CD4-positive, alpha-beta T cell treated with Interleukin-4 for 1 hour (primary cell): ENCODE measurements at places on chromosomes 16 and 17.
A peak's percentile ranks its signal among the peaks of the same experiment; 100 is the strongest.

DNA sequence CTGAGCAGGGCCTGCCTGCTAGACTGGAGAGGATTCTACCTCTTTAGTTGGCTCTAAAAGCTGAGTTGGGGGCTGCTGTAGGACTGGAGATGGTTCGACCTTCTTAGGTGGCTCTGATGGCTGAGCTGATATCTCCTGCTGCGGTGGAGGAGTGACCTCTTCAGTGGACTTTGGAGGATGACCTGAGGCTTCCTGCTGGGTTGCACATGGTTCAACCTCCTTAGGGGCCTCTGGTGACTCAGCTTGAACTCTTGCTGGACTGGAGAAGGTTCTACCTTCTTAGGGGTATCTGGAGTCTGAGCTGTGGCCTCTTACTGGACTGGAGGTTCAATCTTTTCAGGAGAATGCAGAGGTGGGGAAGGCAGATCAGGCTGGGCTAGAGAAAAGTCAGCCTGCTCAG is 48.9 kb upstream of the TMEM97 start:
- no peak for DNase-seq

- no peak for DNase-seq
Measured at GRCh38 chr17:53273126-53273525, 549.6 kb upstream of the KIF2B start.

DNA sequence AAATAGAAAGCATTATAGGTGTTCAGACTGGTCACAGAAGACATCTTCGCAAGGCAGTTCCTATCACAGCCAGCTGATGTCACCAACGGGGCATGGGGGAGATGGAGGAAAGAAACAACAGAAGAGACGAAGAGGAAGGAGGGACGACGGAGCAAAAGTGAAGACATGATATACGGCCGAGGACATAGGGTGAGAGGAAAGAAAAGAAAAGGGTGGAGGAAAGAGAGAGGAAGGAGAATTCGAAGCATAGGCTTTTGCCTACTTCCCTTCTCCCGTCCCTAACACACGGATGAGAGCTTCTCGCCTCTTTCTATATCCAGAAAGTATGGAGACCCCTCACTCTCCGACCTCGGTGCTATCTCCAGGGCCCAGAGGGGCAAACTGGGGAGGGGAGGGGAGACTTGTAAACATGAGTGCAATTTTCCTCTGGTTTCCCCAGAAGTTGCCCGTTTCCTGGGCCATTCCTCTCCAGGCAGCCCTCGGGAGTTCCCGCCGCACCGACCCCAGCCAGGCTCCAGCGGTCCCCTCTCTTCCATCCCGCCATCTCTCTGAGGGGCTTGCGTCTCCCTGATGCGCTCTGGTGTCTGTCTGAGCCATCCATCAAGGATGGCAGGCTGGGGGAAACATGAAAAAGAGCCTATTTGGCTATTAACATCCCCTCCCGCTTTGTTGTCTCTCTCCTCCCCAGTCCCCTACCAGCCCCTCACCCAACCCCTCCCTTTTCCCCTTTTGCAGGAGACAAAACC is 26.0 kb downstream of the COPZ2 start:
- DNase-seq = peak; percentile 41

GRCh38 chr17:17749025-17749772 is 67.9 kb downstream of the RAI1 start:
- no peak for DNase-seq

DNA sequence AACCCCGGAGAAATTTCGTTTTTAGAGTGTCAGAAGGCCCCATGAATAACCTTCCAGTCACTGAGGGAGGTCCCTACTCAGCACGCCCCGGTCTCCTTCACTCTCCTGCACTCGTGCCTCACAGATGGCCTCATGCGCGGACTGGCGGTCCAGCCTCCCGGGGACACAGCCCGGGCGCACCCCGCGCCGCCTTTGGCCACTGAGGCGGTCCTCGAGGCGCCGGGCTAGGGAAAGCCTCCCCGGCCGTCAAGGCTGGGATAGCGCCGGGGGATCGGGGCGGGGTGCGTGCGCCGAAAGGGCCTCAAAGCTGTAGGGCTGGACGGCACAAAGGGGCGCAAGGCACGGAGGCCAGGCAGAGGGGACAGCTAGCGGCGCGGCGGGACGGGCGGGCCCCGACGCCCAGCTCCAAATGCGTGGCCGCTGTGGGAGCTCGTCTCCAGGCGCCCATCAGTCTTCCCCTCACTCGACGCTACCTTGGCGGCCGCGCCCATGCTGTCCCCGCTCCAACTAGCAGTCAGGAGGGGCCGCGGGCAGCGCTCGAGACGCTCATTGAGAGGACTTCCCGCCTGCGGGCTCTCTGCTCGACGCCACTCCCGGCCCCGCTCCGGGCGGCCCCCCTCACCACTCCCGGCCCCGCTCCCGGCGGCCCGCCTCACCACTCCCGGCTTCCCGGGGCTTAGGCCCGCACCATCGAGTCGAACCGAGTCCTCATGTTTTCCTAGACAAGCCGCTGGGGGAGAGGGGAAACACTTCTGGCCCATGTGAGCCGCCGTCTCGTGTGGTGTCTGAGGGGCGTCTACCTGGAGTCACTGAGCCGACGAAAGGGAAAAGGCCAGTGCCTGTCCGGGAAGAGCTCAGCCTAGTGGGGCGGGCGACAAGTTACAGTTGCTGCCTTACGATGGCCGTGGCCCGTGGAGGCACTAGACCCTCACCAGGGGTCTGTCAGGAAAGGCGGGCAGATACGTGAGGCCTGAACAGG is at the start of gene USP6:
USP6 (plus strand) TSS at position 360 of the 979 bp plus-strand sequence. CDS start 14,336 bp downstream, outside the sequence.
- no peak for DNase-seq

DNA sequence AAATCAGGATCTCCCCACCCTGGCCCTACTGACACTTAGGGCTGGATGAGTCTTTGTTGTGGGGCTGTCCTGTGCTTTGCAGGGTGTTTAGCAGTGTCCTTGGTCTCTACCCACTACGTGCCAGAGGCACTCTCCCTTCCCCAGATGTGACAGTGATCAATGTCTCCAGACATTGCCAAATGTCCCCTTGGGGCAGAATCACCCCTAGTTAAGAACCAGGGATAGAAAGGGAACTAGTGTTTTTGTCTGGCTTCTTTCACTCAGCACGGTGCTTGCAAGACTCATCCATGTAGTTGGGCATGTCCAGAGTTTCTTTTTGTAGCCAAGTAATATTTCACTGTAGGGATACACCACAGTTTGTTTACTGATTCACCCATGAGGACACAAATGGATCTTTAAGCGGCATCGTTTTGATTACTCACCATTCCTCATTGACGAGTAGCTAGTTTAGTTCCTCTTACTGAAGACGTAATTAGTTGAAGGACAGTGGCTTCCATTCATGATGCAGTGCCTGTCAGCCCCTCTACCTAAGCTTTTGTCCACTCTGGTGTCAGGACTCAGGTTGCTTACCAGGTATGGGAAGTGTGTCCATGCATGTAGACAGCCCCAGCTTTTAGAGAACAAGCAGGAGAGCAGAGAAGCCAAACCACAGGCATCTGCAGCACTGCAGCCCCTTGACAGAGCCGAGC is 26.0 kb upstream of the ITGB4 start:
- no peak for DNase-seq

DNA sequence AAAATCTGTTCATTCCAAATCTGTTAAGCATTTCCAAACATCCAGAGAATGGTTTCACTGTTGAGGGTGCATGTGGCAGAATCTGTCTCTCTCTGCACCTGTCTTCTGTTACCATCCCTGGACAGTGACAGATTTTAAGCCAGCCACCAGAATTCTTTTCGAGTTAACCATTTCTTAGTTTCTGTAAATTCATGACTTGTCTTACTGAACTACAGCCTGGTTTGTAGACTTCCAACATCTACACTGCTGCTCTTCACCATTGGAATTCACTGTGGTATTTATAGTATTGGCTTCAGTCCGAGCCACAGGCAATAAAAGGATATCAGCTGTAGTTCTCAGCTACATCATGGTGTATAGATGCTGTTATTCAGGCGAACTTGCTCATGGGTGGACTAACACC is 47.6 kb downstream of the GOSR1 start:
- no peak for DNase-seq

DNA sequence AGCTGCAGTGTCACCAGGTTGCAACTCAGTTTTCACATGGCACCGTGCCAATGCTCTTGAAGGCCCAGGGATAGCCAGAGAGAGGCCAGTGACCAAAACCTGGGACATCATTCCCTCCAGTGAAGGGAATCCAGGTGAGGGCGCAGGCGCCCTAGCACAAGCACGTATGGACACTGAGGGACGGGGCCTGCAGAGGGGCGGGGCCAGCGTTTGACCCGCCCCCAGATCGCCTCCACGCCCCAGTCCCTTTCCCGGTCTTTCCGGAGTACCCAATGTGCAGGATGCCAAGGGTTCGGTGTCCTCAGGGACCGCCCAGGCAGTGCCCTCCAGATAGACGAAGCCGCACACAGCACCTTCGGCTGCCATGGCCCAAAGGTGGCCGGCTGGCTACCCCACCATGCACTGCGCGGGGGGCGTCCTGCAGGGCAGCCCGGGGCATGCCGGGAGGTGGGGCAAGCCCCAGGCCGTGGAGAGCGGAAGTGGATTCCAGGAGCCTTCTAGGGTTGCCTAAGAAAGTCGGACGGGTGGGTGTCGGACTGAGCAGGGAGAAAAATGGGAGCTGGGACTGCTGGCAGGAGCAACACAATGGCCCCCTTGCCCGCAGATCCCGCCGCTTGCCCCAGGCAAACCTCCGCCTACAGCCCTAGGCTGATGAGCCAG is 4.6 kb downstream of the SLC12A4 start:
- no peak for DNase-seq

- DNase-seq = no peak
Measured at GRCh38 chr16:19238406-19238805, 47.1 kb upstream of the CLEC19A start.

GRCh38 chr17:61456688-61457225 is 4.5 kb downstream of the TBX4 start:
- no peak for DNase-seq

DNA sequence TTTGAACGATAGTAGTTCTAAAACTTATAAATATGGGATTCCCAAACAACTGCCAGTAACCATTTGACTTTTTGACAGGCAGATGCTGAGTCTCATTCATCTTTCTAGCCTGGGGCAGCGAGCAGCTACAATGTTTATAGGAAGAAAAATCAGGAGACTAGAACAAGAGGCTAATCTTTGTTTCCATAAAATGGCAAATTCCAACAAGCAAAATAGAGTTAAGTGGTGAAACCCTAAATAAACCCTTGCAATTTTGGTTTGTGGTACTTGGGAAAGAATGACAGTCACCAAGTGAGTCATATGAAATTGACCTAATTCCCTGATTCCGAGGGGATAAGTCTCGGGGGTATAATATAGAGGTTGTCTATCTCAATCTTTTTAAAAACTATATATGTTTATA is 27.3 kb upstream of the HS3ST2 start:
- no peak for DNase-seq

DNA sequence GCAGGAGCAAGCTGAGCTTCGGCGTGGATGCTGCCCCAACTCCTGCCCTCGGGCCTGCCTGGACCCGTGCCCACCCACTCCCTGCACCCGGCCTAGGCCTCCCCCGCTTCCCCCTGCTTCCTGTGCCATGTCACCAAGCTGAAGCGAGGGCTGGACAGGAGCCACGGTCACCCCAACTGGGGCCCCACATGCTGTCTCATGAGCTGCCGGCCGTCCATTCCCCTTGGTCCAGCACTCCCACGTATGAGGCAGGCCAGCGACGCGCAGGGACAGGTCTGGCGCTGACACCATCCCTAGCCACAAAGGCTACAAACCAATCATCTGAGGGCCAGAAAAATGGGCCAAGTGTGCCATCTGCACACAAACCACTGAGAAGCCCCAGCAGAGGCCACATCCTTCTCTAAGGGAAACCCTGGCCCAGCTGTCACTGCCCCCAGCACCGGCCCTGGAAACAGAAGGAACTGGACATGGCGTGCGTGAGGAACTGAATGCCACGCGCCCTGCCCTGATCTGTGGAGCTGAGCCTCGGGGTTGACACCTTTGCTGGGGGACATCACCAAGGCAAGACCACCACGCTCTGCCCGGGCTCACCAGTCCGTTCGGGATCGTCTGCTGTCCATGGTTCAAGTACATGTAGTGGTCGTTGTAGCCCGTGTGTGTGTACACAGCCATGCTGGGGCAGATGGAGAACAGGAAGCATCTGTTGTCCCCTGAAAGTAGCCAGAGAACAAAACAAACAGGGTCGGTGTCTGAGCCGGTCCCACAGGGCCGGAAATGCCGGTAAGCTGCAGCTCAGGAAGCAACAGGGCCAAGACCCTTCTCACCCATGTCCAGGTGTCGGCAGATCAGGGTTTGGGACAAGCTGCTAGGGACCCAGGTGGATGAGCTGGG is 22.2 kb downstream of the MEAK7 start:
- DNase-seq = no peak

DNA sequence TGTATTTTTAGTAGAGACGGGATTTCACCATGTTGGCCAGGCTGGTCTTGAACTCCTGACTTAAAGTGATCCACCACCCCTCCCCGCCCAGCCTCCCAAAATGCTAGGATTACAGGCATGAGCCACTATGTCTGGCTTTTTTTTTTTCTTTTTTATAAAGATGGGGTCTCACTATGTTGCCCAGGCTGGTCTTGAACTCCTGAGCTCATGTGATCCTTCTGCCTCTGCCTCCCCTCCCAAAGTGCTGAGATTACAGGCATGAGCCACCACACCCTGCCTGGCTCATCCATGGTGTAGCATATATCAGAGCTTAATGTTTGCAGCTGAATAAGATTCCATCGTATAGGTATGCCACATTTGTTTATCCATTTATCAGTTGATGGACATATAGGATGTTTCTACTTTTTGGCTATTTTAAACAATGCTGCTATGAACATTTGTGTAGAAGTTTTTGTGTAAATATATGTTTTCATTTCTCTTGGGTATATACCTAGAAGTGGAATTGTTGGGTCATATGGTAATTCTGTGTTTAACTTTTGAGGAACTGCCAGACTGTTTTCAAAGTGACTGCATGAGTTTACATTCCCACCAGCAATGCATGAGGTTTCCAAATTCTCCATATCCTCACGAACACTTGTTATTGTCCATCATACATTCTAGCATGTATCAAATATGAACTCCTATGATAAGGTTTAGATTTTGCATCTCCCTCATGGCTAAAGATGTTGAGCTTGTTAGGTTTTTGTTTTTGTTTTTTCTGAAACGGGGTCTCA is 55.7 kb upstream of the HAS3 start:
- DNase-seq = no peak

GRCh38 chr16:82891424-82891823 is 264.7 kb downstream of the CDH13 start:
- DNase-seq = no peak

- DNase-seq = no peak
Measured at GRCh38 chr16:31877876-31878642, 4.5 kb downstream of the ZNF267 start.
